Fibroblast of upper back skin (primary cell): ENCODE measurements at places on chromosomes 7 and 10.

DNA sequence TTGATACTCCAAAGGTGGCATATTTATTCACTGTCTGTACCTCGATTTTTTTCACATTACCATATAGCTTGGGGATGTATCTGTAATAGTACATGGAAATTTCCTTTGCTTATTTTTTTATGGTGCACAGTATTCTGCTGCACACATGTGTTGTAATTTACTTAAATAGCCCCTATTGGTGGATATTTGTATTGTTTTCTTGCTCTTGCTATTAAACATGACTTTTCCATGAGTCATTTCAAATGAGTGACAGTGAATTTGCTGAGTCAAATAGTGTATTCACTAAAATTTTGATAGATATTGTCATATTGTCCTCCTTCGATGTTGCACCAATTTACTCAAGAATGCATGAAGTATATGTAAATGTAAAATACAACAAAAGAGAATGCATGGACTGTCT, 122.7 kb upstream of the STEAP4 start:
- DNase-seq: no peak

DNA sequence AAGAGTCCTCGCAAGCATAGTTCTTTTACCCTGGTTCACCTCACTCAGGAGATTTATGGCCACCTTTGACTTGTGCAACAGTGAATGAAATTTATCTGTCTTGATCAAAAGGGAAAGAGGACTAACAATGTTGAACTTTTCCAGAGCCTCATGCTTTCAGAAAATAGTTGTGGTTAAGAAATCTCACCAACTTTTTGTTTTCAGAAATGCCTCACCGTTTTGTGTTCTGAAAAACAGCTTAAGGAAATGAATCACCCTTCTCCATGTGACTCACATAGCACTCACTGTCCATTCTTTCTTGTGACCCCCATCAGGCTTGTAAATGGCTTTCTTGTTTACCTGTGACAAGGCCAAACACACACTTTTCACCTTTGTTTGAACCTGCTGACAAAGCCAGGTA, 148.6 kb upstream of the FAM3C start:
- DNase-seq: peak; percentile 97

- DNase-seq: no peak
Observed at GRCh38 chr7:30378275-30378674, 93.9 kb downstream of the ZNRF2 start.

GRCh38 chr7:100673942-100674410, 436 bp downstream of the GNB2 start:
- DNase-seq: no peak

DNA sequence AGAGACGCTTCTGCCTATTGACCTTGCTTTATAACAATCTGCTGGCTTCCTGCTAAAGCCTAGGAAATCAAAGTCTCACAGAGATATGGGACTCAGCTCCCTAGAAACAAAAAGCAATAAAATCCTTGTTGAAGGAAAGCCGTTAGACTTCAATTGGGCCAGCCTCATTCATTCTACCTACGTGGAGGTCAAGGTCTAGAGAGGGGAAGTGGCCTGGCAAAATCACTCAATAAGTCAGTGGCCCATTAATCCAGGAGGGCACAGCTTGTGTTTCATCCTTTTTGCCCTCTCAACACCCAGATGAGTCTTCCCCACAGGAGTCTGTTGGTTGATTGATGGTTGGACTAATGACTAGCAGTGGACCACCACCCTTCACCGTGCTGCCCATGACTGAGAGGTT, 40.5 kb upstream of the ACSL5 start:
- no peak for DNase-seq

DNA sequence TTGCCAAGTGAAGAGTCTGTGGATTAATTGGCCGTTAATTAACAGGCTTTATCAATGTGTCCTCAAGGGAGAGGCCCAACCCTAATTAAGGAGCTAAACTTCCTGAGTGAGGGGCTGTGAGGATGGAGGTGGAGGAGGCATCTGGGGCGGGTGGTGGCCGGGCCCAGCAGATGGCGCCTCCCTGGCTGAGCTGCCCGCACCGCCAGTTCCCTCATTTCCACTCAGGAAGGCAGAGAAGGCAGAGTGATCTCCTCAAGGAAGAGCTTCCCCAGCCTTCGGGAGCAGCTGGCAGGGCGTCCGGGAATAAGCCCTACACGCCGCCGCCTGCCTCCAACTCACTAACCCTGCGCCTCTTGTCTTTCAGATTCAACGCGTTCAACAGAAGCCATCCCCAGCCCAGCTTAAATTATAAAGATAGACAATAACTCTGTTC, 112.2 kb downstream of the CYTH3 start:
- DNase-seq: peak; percentile 85

DNA sequence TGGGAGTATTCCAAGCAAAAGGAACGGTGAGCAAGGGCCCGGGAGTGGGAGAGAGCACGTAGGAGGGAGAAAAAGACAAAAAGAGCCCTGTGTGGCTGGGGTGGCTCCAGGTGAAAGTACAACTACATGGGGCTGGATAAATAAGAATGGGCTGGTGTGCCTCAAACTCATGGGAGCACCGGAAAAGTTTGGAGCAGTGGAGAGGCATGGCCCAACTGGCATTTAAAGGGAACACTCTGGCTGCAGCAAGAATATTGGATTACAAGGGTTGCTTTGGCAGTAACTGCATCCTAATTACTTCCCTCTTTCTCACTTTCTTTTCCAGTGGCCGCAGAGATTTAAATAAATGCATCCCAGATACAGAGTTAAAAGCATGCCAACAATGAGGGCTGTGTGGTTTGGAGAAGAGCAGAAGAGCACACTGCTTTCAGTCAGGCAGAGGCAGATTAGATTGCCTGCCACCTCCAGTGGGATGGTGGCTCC, 39.1 kb upstream of the HERPUD2 start:
- DNase-seq: no peak

DNA sequence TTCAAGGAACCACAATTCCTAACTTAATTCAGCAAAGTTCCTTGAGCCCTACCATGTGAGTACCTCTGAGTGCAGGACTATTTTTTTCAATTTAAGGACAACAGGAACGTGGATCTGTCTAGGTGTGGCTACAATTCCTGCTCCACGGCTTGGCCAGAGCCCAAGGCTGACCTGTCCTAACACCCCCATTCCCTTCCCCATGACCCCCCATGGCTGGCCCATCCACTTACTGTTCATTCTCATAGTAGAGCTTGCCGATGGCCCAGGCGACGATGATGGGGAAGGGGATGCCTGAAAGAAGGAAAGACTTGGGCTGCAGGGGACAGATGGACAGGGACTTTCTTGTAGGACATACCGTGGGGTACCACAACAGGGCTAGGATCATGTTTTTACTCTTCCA, 20.3 kb downstream of the CRHR2 start:
- no peak for DNase-seq

- DNase-seq: peak; percentile 27
Observed at GRCh38 chr10:71547876-71548846, 151.4 kb downstream of the CDH23 start.

DNA sequence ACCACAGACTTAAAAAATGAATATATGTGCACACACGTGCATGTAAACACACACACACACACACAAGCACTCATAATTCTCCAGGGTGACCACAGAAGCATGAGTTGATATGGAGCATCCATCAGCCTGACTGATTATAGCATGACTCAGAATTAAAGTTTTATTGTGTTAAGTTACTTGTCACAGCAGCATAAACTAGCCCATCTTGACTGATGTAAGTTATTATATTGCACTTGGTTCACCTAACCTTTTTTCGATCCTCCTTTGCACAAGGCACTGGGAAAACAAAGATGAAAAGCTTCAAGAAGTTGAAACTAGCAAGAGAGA, 18.8 kb upstream of the SLC35G1 start:
- peak; percentile 41 for DNase-seq

- no peak for DNase-seq
Observed at GRCh38 chr10:69102440-69102839, 14.5 kb downstream of the SRGN start.

DNA sequence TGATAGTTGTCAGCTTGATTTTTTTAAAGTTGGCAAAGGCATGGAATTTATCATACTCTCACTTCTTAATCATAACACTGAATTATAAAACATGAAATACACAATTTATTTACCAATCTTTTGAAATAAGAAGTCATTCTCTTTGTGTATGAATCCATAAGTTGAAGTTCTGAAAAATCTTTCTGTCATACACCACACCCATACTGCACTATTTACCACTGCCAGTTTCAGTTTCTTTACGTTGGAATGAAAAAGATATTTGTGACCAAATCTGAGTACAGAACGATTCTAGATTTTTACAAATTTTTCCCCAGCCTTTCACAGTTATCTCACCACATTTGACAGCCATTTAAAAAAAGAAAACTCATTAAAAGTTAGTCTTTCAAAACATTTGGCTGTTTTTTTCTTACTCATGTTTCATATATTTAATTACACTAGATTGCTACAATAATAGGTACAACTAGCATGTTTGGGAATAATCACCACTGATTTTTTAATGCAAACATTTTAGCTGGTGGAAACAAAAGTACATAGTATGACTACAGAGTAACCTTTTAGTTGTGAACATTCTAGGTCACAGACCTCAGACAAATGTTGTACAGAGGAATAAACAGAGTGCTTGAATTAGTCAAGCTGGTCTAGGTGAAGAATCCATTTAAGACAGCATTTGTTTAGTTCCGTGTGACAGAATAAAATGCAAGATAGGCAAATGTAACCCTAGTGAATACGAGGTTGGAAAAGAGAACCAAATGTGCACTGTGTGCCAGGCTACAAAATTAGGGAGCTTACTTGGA, 185.0 kb upstream of the LRRN3 start:
- DNase-seq: no peak

- DNase-seq: no peak
Observed at GRCh38 chr7:76395965-76396726, 13.4 kb downstream of the SSC4D start.

GRCh38 chr7:13024121-13024674, 336.8 kb downstream of the ARL4A start:
- DNase-seq: no peak

- DNase-seq: no peak
Observed at GRCh38 chr10:9262770-9263169, 1208.3 kb downstream of the GATA3 start.

DNA sequence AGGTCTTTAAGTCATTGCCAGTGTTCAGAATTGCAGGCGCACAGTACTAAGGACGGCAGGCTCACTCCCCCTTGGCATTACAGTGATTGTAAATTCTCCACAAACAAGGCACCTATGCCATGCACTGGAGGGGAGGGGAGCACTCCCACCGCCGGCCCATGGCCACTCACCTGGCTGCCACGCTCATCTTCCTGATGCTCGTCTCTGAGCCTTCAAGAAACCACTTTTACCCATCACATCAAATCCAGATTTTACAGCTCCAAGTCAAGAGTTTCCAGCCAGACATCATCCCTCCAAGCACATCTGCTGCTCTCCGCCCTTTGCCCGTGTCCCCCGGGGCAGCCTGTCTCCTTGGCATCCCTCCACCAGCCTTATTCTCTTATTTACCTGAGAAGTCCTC, 350.2 kb upstream of the SHH start:
- no peak for DNase-seq

GRCh38 chr10:60003651-60004523, 97.5 kb upstream of the CCDC6 start:
- no peak for DNase-seq

DNA sequence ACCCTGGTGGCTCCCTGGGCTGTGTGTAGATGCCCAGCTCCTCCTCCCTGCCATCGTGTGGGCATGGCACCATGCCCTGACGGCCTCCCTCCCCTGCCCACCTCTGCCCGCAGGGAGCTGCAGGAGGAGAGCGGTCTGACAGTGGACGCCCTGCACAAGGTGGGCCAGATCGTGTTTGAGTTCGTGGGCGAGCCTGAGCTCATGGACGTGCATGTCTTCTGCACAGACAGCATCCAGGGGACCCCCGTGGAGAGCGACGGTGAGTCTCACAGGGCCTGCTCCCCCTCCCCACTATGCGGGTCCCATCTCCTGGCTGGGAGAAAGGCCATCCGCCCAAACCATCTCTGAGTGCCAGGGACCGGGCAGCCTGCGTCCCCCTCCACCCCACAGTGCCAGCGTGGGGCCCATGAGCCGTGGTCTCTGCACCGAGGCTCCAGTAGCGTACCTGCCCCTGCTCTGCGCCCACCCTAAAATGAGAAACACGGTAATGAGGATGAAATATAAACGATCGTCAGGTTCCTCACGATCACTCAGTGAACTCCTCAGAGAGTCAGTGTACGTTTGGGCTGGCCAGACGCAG, 7.8 kb downstream of the NUDT1 start:
- no peak for DNase-seq

DNA sequence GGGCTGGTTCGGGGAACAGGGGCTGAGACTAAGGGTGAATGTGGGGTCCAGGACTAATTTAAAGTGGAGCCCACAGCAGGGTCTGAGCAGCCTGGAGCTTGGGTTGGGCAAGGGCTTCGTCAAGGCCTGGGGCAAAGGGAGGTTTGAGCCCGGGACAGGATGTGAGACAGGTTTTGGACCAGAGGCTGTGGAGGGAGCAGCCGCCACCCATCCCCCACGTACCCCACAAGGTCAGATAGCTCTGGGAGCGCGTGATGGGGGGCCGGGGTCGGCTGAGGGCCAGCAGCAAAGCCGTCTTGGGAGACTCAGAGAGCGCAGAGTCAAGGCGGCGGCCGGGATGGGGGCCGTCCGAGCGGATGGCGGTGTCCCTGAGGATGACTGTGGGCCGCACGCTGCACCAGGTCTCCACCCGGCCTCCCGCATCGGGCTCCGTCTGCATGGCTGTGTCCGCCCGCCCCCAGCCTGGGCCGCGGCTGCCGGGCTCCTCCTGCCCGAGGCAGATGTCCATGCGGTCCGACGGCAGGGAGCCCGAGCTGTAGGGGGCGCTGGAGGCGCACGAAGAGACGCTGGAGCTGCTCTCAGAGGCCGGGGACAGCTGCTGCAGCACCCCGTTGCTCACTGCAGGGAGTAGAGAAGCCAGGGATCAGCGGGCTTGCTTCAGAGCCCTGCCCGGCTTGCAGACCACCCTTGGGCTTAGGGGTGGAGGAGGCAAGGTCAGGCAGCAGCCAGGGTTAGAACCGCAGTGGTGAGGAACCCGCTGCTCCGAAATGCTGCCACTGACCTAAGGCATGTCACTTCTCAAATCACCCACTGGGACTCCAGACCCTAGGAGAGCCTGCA, 12.1 kb downstream of the PDZD7 start:
- peak; percentile 79 for DNase-seq

- peak; percentile 27 for DNase-seq
Observed at GRCh38 chr7:30330134-30331111, 46.0 kb downstream of the ZNRF2 start.

DNA sequence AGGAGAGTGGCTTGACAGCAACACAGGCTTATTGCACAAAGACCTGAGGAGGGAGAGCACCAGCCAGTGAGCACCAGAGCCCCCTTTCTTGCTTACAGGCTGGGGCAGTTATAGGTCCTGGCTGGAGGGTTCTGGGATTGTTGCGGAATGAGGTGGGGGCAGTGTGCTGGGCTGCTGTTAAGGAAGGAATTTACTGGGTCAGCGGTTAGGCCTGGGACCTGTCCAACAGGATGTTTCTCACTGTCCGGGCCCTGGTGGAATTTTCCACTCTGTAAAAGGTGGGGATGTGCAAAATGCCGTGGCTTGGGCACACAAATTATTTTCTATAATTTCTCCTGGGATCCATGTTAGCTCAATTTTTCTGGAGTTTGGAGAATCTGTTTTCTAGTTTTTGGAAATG, 757.3 kb downstream of the TYW1 start:
- DNase-seq: peak; percentile 63
